ENCODE measurements at places on chromosomes 2 and 18.

DNA sequence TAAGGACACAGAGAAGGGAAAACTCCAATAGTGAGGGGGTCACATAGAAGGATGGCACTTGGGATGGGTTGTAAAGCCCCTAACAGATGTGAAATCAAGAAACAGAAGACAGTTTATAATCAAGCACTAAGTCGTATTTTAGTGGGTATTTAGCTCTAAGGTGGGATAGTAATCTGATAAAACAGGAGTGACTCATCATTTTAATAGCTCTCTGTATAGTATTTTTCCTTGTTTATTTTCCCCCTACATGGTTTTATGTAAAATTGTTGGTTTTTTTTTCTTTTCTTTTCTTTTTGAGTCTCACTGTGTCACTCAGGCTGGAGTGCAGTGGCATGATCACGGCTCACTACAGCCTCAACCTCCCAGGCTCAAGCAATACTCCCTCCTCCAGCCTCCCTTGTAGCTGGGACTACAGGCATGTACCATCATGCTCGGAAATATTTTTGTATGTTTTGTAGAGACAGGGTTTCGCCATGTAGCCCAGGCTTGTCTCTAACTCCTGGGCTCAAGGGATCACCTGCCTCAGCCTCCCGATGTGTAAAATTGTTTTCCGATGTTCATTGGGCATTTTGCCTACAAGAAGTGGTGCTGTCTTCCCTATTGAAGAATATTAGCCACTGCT is 142.6 kb upstream of the SERPINE2 start:
- DNase-seq: no peak

GRCh38 chr2:25685741-25686140 is 12.4 kb upstream of the DTNB start:
- DNase-seq: no peak

DNA sequence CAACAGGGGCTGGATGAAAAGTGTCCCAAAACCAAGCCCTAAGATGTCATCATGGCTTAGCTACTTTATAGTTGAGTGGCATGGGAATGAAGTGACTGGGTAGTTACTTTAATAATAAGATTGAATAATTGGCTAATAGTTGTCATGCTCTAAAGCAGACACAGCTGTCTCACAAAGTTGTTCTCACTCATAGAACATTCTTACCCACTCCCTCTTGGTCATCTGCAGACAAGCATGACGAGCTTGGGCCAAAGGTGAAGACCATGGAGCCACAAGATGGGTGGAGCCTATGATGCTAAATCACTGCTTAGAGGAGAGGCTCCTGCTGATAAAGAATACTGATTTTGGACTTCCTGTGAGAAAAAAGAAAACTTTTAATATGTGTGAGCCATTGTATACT is 62.4 kb upstream of the MMADHC start:
- no peak for DNase-seq

DNA sequence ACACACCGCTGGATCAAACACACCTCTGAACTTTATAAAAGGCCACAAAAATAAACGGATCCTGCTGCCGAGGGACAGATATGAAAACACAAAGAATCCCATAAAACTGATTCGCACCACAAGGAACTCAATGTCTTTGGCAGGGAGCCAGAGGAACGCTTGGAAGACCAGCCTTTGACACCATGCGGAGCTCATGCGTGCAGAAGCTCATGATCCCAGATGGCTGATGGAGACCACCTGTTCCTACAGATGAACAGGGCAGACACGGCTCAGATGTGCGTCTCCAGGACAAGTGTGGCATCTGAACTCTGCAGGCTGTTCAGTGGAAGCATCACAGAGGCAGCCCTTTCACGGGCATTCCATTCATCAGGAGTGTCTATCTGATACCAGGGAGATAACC is 24.9 kb downstream of the COPS9 start:
- DNase-seq: no peak

DNA sequence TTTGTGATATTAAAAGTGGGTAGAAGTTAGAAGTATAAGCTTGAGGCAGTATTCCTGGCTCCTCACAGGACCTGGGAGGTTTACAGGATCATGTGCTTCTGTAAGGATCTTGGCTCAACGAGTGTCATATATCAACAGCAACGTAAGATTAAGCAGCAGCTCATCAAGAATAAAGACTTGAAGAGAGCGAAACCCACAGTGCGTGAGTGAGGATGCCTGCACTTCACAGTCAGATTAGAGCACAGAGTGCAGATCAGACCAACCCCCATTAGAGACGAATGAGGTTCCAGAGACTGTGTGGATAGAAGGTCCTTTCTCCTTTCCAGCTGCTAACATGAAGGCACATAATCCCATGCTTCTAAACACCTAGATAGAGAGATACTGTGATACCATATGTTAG is 1656.7 kb upstream of the NXPH2 start:
- no peak for DNase-seq

Data from AG04450 (cell line).